ENCODE measurements at places on chromosomes 4 and X. TPM values are rescaled to one million over a fixed set of nuclear protein-coding genes. Genes with fewer than 3 reads are reported as not detected.

CT45A3 gene
- not detected for total RNA-seq

RTL9 gene
- under 0.01 TPM for total RNA-seq

- DNase-seq, result no peak
These were observed 118.1 kb downstream of the ENPP6 start for GRCh38 chr4:184099535-184099966.

GRCh38 chr4:151700566-151701316 is 60.1 kb downstream of the GATB start:
- no peak for DNase-seq

GRCh38 chr4:183906489-183906738 is 1.3 kb downstream of the STOX2 start:
- DNase-seq, result no peak

DNA sequence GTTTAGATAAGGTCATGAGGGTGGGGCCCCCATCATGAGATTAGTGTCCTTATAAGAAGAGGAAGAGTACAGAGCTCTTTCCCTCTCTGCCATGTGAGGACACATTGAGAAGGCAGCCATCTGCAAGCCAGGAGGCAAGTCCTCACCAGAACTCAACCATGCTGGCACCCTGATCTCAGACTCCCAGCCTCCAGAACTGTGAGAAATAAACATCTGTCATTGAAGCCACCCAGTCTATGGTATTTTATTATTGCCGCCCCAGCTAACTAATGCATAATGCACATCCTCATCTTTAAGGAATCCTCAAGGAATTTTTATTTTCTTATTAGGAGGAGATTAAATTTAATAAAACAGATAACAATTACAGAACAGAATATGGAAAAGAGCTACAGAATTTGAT is 16.7 kb upstream of the EXOSC9 start:
- DNase-seq, result no peak

DNA sequence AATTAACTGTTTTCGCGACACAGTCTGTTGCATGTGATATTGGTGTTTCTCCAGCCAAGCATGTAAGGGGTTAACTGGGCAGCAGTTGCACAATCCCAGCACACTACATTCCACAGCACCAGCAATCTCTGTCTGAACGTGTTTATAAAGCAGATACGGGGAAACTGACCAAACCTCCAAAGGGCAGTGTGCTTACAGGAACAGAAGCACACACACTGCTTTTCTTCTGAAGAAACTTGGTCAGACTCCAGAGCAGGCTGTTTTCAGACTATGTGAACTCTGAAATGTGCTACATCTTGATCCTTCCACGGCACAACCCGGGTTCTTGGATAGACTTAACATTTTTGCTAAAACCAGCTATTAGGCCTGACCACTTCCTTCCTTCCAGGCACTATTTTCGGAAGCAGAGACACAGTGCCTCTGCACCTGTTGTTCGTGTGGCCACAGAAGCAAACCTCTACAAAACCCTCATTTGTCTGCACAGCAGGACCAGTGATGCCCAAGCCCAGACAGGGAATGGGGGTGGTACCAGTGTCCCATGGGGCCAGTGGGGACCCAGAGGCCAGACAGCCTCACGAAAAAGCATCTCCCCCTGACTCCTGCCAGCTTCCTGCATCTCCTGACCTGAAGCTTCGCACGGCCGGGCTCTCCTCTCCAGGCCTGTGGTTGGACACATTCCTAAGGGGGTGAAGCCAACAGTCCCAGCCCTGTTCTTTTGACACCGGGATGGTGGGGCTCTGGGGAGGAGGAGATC is 90.1 kb downstream of the IRF2 start:
- peak; percentile 98 for DNase-seq

- peak; percentile 74 for DNase-seq
These were observed 92.8 kb downstream of the MAML3 start for GRCh38 chr4:140061194-140061593.
